ENCODE measurements at places on chromosomes 6 and 20.

GRCh38 chr6:13256266-13257001 lies 71.9 kb downstream of the TBC1D7 start:
- DNase-seq: no peak

DNA sequence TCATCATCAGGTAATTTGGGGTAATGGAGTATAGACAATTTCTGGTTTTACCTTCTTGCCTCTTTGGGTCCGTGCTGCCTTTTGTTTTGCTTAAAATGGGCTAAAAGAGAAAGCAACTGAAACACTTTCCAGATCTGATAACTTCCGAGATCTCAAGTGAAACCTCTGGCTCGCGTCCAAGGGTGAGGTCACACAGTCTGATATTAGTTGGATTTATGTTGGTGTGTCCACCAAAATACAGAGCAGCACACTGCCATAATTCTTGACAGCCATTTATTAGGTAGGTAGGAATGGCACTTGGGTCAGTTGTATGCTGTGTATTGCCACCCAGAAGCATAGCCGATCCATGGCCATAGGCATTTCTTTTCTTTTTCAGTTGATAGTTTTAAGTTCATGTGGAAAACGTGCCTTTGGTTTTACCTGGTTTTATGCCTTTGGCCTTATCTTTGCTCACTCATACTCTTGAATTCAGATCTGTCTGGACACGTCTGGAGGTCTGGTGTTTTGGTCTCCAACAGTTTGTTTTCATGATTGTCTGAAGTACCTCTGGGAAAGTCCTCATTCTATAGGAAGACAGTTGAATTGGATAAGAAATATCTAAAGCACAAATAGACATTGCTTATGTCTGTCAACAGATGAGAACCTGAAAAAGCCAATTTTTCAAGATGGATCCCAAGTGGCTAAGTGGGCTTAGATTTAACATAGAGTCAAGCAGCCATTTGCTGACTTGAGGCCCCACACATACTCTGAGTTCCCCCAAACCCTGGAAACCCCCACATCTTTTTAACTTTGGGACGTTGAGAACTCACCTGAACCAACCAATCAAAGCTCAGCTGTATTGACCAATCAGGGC lies 320.8 kb downstream of the SOX4 start:
- DNase-seq: peak; percentile 64

DNA sequence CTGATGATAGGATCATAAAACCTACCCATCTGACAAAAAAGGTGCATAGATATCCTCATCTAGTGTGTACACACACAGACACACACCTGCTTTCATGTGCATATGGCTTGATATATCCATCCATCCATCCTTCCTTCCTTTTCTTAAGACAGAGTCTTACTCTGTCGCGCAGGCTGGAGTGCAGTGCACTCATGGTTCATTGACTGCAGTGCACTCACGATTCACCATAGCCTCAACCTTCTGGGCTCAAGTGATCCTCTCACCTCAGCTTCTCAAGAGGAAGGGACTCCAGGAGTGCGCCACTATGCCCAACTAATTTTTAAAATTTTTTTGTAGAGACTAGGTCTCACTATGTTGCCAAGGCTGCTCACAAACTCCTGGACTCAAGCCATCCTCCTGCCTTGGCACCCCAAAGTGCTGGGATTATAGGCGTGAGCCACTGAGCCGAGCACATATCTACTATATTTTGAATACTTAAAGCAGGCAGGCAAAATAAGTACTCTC lies 27.1 kb downstream of the ADNP start:
- DNase-seq: no peak

DNA sequence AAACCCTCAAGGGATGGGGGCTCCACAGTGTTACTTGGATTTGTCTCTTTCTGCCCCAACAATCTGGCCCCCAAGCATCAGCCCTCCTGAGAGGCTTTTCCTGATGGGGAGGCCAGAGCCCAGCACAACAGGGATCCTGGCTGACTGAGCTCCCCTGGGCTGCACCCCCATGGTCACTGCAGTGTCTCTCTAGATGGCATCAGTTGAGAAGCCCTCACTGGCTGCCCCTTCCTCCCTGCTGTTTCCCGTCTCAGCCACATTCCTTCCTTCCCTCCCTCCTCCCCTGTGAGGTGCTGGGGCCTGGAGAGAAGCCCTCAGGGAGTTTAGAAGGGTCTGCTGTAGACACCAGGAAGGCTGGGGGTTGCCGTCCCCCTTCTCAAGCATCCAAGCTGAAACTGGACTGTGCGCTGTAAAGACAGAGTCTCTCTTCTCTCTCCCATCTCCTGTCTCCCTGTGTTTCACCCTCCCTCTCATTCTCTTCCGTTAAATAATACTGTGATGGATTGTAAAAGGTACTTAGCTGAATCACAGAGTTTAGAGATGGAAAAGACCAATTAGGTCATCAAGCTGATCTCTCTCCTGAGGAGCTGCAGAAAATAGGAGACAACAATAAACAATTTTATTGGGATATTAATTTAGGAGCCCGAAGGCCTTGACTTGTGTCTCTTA lies 29.7 kb downstream of the SAYSD1 start:
- no peak for DNase-seq

DNA sequence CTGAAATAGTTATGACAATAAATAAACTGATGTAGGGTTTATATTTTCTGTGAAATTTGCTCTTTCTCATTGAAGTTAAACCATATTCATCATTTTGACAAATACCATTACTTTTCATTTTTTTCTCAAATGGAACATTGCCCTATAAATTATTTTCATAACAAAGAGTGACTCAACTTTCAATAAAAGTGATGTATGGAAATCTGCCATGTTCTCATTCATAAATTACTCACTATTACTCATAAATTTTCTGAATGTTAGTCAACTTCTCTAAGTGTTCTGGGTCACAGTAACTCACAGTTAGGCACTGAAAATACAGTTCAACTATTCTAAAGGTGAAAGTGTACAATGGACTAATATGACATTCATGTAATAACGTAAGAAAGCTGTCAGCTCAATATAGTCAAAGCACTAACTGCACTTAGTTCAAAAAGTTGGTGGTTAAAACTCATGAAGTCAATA lies 19.0 kb upstream of the STX11 start:
- no peak for DNase-seq

- no peak for DNase-seq
These were observed 78.4 kb upstream of the HS3ST5 start for GRCh38 chr6:114421199-114421598.

DNA sequence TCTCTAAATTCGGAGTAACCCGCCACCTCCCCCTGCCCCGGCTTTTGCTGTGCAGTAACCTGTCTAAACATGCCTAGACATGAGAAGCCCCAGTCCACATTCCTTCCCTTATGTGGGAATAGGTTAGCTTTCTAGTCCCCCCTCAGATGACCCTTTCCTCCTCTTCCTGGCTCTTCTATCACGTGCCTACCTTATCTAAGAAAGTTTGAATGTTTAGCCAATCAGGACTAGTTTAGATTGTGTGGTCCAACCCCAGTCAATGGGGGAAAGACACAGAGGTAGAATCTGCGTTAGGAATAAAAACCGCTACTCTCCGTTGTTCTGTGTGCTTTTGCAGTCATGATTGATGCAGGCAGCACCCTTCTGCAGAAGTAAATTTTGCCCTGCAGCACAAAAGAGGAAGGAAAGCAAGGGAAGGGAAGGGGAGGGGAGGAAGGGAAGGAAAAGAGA lies 69.0 kb upstream of the CD93 start:
- DNase-seq: no peak

DNA sequence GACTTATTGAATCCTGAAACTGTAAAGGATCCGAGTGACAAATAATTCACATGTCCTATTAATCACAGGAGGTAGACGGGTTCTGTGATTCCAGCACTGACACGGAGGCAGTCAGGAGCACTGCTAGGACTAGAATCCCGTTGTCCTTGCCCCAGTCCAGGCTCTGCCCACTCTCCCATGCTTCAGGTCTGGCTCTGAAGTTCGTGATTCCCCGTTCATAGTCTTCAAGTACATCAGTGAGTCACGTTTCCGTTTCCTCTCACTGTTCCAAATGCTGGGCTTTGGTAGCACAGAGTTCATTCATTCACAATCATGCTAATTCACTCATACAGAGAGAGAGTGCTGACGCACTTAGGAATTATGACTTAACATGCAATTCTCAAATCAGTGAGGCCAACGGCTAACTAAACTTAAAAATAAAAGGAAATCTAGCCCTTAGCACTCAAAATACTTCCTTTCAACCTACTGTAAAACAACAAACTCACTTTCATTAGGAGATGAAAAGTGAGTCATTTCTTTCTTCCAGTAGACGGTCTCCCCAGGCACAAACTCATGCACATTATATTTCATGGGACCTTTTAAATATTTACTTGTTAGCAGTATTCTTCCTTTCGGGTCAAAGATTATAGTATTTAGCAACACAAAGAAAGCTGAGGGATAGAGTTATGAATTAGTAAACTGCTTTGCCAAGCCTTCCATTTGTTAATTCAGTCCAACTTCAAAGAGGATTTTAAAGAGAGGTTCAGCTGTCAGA lies 94.0 kb upstream of the NHSL1 start:
- no peak for DNase-seq
